ENCODE measurements at places on chromosomes 7 and 10.
A peak's percentile ranks its signal among the peaks of the same experiment; 100 is the strongest.

- no peak for DNase-seq
Measured at GRCh38 chr10:35912615-35913569, 270.8 kb upstream of the FZD8 start.

GRCh38 chr7:132485136-132485535 lies 91.1 kb downstream of the PLXNA4 start:
- DNase-seq = no peak

DNA sequence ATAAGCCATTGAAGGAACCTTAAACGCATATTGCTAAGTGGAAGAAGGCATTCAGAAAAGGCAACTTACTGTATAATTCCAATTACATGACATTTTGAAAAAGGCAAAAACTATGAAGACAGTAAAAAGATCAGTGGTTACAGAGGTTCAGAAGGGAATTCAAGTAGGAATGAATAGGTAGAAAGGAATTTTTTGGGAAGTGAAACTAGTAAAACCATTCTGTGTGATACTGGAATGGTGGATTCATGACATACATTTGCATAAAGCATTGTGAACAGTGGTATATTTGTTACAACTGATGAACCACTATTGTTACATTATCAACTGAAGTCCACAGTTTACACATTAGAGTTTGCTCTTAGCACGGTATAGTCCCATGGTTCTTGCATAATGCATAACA lies 114.2 kb upstream of the GPR22 start:
- no peak for DNase-seq

- no peak for DNase-seq
Measured at GRCh38 chr10:62384447-62385081, 10.4 kb downstream of the ZNF365 start.

DNA sequence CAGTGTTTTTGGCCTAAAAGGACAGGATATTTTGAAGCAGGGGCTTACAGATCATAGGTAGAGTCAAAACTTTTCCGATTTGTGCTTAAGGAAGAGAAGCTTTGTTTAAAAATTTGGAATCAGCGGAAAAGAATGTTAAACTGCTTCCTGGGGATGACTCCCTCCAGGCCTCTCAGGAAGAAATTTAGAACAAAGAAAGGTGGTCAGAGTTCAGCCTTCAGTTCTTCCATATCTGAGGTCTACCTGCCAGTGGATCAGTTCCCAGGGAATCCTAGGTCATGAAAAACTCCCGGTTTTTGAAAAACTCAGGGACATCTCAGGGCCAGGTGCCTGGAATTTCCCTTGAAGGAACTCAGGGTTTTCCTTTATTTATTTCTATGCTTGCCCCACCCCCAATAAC lies 100.3 kb downstream of the MCU start:
- no peak for DNase-seq

DNA sequence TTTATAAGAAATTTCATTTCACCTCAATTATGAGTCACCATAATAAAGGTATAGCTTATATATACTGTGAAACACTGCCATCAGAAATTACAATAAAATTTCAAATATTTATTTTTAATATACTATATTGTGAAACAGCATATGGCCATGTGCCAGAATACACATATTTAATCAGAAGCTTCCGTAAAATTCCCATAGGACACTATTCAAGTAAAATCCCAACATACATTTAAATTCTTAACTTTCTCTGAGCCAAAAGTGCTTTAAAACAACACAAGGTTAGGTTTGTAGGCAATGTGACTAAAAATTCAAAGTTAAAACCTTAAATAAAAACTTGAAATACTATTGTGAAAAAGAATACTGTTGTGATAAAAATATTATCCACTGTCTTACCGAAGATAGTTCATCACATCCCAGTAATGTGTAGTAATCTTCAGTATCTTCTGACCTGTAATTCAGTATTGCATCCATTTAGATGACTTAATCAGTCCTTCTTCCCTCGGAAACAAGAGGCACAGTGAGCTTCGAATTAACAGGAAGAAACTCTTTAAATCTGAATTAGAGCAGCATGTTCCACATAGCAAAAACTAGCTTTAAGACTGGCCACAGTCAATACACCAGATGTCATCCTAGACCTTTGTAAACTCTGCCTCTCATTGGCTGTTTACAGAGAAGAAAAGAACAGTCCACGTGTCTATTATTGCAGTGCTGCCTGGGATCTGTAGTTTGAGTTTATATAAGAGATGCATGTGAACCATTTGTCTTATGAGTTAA lies at the start of gene DNAJC12:
Gene DNAJC12 (minus strand): TSS at position 648 of the 774 bp plus-strand sequence. CDS start 177 bp downstream, at position 471.
- DNase-seq = no peak

DNA sequence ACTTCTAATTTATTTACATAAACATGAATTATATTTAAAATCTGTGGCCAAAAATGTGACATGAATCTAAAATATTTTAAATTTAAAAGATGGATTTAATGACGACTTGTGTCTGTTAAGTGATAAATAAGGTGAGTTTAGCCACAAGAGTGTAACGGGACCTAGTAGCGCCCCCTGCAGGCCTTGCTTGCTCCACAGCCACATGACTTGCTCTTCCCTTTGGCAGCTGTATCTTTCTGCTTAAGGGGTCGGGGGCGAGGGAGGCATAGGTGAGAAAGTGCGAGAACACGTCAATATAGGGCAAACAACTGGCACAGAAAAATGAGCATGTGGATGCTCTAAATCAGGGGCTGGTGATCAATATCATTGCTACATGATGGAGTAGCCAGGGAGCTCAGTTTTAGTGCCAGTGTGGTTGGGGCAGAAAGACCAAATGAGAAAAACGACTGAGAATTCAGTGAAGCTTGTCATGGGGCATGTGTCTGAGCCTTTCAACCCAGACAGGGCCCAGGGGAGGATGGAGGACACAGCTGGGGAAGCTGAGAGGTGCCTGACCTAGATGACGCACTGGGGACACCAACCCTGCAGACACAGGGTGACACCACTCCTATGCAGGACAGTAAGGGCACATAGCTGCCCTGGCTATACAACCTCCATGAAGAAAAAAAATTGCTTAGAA lies 49.8 kb downstream of the PAXIP1 start:
- DNase-seq = peak; percentile 57

GRCh38 chr7:18467011-18467410 lies 28.5 kb upstream of the HDAC9 start:
- DNase-seq = no peak

DNA sequence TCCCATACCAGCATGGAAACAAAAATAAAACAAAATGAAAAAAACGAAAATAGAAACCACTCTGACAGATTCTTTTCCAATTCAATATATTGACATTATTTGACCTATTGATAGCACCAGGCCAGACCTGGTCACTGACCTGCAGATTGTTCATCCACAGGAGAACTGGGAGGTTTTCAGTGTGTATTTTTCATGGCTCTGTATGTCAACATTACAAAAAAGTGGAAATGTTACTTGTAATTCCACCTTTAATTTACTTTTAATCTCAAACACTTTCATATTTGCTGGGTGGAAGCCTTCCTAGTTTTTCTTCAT lies 2.9 kb downstream of the HKDC1 start:
- no peak for DNase-seq

Measured in central memory CD4-positive, alpha-beta T cell (primary cell).